Stimulated activated CD8-positive, alpha-beta memory T cell treated with anti-CD3 and anti-CD28 coated beads, Interleukin-7, amount 100 ng/mL, for 1 hour (primary cell): ENCODE measurements at places on chromosomes 13 and 19.

DNA sequence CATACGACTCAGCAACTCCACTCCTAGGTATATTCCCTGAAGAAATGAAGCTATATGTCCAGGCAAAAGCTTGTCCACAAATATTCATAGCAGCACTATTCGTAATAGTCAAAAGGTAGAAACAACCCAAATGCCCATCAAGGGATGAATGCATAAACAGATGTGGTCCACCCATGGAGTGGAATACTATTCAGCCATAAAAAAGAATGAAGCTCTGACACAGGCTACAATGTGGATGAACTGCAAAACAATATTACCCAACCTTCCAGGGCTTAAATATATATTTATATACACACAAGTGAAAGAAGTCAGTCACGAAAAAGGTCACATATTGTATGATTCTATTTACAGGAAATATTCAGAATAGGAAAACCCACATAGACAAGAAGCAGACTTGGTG is 19.7 kb downstream of the RFX2 start:
- no peak for DNase-seq

DNA sequence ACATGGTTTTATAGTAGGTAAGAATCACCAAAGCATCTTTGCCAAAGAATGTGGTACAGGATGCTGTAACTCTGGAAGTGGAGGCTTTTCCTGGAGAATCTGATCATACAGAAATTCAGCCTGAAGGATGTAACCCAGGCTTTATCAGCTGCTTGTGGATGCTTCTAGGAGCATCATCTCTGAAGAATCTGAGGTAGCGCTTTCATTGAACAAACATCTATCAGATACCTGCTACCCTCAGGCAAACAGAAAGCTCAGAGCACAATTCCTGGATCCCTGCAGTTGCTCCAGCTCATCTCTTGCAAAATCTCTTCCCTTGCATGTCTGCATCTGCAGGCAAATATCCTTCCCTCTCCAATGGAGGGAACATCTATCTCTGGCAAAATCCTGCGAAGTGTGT is 9.3 kb downstream of the FAM124A start:
- DNase-seq = no peak

GRCh38 chr19:39083599-39083982 is 577 bp upstream of the ACP7 start:
- DNase-seq = no peak

- no peak for DNase-seq
Observed at GRCh38 chr19:46622118-46622446, 2.8 kb downstream of the PTGIR start.

DNA sequence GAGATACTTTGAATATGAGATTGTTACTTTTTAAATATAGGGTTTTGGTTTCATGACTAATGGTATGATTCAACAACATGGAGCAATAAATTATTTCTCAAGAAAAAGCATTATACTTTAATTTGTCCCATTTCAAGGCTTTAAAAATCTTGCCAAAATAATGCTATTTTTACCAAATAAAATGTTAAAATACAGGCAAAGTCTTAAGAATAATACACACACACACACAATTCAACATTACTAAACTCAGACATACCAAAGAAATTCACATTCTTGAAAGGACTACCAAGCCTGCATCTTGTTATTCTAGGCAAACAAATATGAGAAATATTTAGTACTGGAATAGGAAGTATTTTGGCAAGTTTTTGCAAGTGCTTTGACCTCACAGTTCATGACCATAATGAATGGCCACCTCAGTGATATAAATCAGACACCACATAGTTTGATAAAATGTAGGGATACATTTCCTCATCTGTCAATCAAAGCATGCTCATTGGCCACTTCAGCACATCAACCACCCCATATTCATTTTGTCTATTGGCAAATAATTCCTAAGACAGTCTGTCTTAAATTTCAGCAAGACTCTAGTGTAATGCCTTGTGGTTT is 107.2 kb downstream of the NALCN start:
- DNase-seq = no peak

DNA sequence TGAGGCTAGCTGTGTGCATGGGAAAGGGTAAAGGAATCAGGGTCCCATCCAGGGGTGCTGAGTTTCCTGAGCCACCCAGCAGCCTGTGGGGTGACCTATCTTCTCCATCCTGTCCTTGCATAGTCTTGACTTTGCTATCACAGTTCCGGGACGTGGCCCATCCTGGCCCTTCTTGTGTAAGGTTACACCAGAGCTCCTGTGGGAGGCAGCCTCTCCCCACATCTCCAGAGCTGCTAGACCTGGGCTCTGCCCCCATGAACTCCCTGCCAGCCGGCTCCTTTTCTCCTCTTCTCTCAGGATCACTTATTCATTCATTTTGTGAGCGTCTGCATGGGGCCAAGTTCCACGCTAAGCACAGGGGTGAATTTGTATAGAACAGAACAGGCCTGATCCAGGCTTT is 238.9 kb downstream of the TSHZ3 start:
- no peak for DNase-seq

DNA sequence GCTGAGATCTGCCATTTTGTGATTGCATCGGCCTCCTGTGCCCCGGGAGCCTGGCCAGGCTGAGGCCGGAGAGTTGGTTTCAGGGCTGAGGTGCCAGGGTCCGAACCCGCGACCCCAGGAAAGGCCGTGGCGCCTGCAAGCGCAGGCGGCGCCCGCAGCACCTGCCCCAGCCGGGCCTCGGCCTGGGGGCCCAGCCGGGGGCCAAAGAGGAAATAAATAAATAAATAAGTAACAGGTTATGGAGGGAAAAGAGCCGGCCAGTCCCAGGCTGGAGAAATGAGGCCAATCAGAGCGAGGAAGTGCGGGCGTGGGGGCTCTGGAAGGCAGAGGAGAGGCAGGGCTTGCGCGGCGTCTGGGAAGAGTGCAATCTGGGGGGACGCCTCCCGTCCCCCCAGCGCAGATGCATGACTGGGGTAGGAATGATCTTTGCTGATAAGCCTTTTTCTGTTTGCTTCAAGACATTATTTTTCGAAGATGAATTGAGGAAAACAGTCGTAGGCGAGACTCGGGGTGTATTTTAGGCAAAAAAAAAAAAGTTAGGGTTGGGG is 145.6 kb upstream of the ZNF536 start:
- no peak for DNase-seq

DNA sequence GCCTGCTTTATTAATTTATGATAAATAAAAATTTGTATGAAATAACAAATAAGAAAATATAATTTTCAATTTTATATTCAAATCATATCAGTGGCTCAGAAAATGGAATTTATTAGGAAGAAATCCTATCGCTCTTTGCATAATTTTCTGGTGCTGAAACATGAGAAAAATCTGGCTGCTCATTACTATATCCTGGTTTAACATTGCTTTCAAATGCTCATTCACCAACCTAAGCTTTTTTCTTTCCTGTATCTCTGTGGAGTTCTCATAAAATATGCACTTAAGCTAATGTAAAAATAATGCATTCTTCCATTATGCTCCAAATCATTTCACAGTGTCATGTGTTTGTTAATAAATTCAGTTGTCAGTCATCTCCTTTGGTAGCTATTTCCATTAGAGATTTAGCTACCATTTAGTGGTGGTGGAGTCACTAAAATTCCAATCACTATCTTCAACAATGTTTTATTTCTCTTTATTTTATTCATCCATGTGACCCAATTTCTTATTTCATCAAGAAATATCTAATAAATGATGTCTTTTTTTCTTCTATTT is 498.0 kb downstream of the DCT start:
- no peak for DNase-seq

- no peak for DNase-seq
Observed at GRCh38 chr19:18468517-18468916, 30.6 kb upstream of the ISYNA1 start.

DNA sequence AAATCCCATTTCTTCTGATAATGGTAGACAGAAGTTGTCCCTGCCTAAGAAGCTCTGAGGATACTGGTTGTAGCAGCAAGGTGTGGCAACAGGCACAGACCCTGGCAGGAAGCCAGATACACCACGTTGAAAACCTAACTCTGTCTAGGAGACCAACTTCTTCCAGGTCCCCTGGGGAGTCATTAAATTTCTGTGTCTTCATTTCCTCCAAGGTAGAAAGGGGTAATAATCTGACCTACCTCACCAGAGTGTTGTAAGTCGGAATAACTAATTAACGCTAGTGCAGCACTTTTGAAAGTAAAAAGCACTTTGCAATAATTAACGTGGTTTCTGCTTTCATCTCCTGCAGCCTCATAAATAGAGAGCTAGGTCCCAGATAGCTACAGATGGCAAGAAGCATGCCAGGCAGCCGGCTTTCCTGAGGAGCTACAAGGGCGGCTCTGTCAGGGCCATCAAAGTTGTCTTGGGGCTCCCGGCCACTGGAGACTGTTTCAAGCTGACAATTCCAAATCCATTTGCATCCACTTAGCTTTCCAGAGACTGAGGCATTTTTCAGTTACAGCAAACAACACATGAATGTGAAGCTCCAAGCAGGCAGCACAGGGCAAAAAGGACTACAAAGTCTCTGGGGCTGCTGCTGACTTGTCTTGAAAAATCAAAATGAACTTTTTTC is 176.2 kb downstream of the FOXO1 start:
- peak; percentile 15 for DNase-seq

GRCh38 chr13:104436555-104436954 is 1370.3 kb upstream of the SLC10A2 start:
- no peak for DNase-seq

DNA sequence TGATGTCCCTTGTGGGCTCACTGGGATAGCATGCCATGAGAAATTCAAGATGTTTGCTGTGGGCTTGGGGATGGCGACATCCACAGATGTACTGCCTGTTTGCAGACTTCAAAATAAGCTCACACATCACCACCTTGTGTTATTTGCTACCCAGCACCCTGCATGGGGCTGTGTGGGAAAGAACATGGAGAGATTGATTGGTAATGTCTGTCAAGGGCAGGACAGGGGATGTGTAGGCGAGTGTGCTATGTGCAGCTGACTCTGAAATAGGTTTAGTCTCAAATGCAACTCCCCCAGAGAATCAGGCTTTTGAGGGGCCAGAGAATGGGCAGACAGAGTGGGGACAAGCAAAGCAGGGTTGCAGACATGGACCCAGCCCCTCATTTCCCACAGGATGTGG is 24.7 kb downstream of the PNPLA6 start:
- no peak for DNase-seq

- DNase-seq = no peak
Observed at GRCh38 chr19:4455719-4456475, 1.7 kb downstream of the UBXN6 start.

DNA sequence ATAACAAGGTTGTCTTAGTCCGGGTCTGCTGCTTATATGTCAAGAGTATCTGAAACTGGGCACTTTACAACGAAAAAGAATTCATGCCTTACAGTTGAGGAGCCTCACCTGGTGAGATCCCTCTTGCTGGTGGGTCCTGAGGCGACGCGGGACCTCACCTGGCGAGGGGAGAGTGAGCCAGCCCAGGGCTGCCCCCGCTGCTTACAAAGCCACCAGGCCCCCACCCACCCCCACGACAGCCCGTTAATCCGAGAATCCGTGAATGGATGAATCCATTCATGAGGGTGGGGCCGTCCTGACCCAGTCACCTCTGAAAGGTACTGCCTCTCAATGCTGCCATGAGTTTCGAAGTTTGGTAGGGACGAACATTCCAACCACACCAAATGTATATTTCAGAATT is 54.0 kb upstream of the F7 start:
- DNase-seq = no peak

GRCh38 chr19:48963371-48964204 is 1.5 kb upstream of the FTL start:
- DNase-seq = peak; percentile 18

DNA sequence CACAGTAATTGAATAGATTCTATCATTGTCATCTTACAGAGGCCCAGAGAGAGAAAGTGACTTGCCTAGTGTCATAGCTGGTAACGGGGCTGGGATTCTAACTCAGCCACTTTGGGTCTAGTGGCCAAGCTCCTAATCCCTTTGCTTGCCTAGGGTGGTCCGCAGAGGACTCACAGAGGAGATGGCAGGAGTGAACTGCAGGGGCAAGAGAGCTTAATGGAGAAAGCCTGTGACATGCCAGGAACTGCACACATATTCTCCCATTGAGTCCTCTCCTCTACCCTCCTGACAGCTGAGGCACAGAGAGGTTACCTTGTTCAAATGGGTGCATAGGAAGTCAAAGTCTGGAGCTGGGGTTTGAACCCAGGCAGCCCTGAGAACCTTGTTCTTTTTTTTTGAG is 2.7 kb downstream of the LSR start:
- DNase-seq = no peak

- DNase-seq = no peak
Observed at GRCh38 chr13:86383151-86383550, 583.9 kb upstream of the SLITRK6 start.

GRCh38 chr13:51770681-51771417 is 33.1 kb downstream of the DHRS12 start:
- DNase-seq = no peak

GRCh38 chr13:40120781-40121180 is 465.3 kb downstream of the COG6 start:
- DNase-seq = no peak

DNA sequence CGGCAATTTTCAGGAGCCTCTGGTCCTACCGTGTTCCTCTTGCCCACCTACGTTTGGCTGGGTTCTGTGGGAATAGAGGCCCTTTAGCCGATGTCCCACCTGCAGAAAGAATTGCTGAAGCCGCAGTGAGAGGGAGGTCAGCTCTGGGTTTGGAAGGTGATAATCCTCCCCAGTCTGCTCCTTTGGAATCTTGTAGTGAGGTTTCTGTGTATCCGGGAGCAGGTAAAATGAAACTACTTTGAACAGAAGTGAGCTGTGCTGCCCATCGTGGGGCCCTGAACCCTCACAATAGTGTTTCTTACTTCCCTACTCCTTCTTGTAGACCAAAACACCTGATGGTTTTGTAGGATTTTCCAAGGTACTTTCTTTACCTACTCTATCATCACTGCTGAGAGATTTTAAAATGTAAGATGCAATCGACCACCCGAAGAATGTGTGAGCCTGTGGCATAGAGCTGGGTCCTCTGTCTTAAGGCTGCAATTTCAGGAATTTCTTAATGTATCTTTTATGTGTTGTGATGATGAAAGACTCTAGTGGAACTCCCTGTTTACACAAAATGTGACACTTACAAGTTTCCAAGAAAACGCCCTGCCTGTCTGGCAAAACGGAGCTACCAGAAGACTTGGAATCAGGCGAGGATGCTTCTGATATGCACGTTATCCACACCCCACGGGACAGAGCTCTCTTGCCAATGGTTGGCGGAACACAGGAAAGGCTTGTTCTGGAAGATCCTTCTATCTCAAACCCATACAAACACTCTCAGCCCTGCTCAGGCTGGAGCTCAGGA is 76.1 kb downstream of the RGCC start:
- DNase-seq = no peak

DNA sequence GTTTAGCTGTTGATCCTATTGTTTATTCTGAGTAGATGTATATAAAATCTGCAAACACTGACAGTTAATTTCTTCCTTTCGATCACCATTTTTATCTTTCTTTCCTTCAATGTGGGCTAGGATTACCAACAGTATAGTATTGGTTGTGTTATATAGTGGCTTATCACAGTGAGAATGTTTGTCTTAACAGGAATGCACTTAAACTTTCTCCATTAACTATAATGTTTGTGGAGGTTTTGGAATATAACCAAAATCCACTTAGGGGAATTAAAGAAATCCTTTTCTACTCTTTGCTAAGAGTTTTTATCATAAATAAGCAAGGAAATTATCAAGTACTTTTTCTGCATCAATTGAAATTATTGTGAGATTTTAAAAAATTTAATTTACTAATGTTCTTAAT is 244.6 kb downstream of the LACC1 start:
- DNase-seq = no peak

GRCh38 chr13:71460211-71460610 is 406.8 kb downstream of the DACH1 start:
- no peak for DNase-seq

- no peak for DNase-seq
Observed at GRCh38 chr19:49488046-49488862, 846 bp downstream of the RPL13A start.

- DNase-seq = no peak
Observed at GRCh38 chr19:56369886-56370676, 23.3 kb downstream of the ZNF582 start.
